ENCODE measurements at places on chromosomes 6 and 20. TPM values are rescaled to one million over a fixed set of nuclear protein-coding genes. Genes with fewer than 3 reads are reported as not detected.

DNA sequence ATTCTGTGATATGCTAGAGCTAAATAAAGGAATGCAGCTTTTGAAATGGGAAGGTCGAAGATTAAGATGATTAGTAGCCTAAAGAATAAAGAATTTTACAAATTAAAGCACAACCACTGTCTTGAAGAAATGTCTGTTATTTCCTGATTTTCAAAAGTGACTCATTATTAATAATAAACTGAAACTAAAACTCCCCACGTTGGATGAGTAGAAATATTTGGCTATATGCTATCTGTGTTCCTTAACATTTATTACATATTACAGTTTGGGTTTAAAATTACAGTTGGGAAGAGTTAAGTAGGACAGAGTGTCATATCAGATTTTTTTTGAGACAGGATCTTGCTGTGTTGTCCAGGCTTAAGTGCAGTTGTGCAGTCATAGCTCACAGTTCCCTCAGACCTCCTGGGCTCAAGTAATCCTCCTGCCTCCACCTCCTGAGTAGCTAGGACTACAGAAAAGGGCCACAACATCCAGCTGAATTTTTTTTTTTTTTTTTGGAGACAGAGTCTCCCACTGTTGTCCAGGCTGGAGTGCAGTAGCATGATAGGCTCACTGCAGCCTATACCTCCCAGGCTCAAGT is 47.1 kb downstream of the AKIRIN2 start:
- no peak for DNase-seq

LY6G6D gene
- not detected for total RNA-seq

GRCh38 chr6:78605909-78606446 is 261.4 kb upstream of the IRAK1BP1 start:
- no peak for DNase-seq

MCCD1 gene
- not detected for total RNA-seq

- DNase-seq = no peak
Measured at GRCh38 chr6:36280983-36281382, 11.1 kb downstream of the PNPLA1 start.

GRCh38 chr20:58511364-58511763 is 3.8 kb downstream of the APCDD1L start:
- DNase-seq = no peak

DNA sequence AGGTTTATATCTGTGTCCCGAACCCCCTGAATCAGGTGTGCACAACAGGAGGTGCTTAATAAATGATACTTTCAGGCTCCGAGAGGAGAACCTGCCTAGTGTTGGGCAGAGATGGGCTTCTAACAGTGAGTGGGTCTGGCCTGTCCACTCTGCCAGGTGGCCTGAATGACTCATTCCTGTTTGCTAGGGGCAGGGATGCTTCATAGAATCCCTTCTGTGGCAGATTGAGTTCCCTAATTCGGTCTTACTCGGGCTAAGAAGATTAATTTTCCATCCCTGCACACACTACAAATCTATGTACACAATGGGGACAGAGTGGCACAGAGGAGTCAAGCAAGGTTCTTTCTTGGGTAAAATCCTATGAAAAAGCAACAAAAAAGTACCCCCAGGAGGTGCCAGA is 19.8 kb downstream of the SDC4 start:
- DNase-seq = no peak

- DNase-seq = no peak
Measured at GRCh38 chr20:56736285-56736857, 107.3 kb downstream of the TFAP2C start.

LPA gene
- not detected for total RNA-seq

AURKA gene
- 83.6 TPM for total RNA-seq

GRCh38 chr6:27176523-27177484 is 70.7 kb upstream of the PRSS16 start:
- DNase-seq = peak; percentile 56

DNA sequence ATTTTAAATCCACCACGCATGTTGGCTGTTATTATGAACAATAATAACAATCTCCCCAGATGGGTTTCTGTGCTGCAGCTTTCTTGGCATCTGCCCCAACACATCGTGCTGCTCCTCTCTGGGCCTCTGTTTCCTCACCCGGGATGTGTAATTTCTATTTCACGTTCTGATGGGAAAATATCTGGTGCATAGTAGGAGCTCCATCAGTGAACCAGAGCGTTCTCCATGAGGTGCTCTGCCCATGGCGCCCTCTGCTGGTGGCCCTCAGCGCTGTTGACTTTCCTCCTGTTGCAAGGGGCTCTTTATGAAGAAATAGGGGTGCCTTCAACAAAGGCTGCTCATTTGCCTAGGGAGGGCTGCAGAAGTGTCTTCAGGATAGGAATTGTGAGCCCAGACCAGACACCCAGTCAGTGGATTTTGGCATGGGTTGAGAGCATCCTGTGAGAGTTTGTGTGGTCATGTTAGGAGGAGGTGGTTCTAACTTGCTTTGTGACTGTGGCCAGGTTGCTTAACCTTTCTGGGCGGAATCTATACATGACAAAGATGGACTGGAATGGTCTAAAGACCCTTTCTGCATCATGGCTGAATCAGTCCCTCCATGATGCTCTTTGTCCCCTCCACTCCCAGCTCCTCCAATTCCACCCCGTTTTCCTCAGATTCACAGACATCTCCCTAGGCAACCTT is 8.1 kb downstream of the SCRT2 start:
- peak; percentile 52 for DNase-seq

AIF1 gene
- 150 TPM for total RNA-seq

GRCh38 chr20:45867819-45868176 is 10.4 kb downstream of the ZSWIM3 start:
- no peak for DNase-seq

PKIB gene
- total RNA-seq = 0.52 TPM

ULBP1 gene
- 2.9 TPM for total RNA-seq

DNA sequence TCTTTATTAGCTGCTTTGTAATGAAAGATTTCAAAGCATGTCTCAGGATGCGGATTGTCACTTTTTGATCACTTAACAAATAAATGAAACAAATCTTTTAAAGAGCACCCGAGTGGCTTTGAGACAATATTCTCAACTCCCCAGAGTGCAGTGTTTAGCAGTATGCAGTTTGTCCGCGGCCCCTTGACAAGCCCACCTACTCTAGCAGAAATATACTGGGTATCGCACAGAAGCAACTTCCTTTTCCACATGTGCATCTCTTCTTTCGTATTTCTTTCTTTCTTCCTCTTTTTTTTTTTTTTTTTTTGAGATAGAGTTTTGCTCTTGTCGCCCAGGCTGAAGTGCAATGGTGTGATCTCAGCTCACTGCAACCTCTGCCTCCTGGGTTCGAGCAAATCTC is 84.5 kb upstream of the FAM184A start:
- DNase-seq = no peak

DNA sequence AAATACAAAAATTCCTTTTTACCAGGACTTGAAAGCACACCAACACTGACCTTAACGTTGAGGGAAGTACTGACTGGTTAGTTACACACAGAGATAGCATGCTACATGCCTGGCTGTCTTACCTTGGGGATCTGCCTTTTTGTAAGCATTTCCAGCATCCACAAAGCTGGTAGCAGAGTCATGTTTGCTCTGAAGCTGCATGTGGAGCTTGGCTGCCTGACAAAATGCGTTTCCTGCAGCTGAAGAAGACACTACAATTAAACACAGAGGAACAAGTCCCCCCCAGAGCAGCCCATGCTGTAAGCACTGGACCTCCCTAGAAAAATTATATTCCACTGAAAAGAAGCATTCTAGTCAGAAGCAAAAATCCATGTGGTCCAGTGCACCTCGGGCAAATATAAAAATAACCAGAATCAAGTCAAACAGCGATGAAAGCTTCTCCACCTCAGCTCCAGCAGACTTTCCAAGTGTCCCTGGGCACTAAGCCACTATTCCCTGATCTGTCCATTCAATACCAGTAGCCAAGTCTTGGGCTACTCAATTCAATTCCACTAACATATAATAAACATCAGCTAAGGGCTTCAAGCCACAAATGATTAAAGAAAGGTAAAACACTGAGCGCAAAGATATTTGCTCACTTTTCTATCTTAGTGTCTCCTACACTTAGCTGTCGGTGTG is 24.2 kb downstream of the NAPB start:
- DNase-seq = no peak

DNA sequence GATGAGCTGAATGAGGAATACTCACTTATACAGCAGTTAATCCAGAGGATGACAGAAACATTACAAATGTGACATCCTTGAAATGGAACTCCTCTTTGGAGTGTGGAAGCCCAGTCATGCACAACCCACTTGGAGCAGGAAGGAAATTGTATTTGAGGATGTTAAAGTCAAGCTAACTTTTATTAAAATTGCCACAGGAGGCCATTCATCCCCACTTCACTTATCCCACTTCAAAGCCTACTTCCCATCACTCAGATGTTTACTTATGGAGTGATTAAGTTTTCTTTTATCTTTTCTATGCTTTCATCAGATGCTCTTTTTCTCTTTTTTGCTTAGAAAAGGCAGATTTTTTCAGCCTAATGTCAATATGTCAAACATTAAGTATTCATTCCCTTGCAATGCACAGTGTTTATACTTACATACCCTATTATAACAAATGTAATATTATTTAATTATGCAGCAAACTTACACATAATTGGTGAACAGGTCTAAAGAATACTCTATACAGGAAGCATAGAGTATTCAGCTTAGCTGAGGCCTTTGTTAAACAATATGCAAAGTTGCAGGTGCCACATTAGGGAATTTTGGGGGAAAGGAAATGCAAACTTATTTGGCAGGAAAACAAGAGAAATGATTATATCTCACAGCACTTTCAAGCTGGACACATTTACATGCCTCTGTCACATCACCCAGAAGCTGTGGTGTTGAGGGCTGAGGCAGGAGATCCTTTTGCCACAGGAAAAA is 148.9 kb downstream of the KHDC1L start:
- no peak for DNase-seq

DNA sequence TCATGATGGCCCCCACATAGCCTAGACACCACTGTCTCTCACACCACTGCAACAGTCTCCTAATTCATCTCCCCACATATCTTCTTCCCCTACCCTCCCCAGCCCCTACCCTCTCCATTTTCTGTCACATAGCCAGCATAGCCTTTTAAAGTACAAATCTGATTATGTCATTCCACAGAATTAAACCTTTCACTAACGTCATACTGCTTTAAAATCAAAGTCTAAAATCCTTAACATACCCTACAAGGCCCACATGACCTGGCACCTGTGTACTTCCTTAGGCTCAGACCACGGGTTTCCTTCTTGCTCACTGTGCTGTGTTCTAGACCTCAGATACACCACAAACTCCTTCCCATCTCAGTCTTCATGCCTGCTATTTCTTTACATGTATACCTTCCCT is 5.9 kb downstream of the OSTM1 start:
- DNase-seq = peak; percentile 11

GRCh38 chr20:45032781-45033180 is 66.5 kb downstream of the STK4 start:
- DNase-seq = no peak

PIM1 gene
- 166 TPM for total RNA-seq

- no peak for DNase-seq
Measured at GRCh38 chr6:129264480-129265045, 381.6 kb downstream of the LAMA2 start.

GRCh38 chr20:25439328-25439727 is 31.9 kb downstream of the GINS1 start:
- no peak for DNase-seq

DNA sequence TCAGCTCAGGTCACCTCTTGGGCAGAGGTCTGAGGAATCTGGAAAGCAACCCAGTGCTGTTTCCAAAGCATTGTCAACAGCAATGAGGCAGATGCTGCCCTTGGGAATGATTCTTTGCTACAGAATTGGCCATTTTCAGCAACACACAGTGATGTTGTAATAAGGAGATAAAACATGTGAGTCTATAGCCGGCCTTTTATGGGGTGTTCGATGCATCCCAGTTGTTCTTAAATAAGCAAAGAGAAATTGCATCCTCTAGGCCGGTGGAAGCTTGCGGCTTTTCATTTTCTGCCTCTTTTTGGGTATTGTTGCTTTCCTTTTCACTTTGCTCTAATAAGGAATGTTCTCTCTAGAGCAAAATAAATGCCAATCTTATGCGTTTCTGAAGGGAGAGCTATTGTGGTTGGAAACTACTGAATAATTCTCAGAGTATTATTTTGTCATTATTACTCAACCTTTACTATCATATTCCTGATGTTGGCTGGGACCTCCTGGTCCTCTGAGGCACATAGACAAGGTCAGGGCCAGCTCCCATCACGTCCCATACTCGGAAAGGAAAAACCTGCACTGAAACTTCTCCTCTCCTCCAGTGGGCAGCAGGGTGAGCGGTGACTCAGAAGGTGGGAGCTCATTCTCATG is 214.2 kb downstream of the CDH26 start:
- DNase-seq = no peak

- DNase-seq = no peak
Measured at GRCh38 chr20:49347156-49347555, 69.3 kb upstream of the ZNFX1 start.

DNA sequence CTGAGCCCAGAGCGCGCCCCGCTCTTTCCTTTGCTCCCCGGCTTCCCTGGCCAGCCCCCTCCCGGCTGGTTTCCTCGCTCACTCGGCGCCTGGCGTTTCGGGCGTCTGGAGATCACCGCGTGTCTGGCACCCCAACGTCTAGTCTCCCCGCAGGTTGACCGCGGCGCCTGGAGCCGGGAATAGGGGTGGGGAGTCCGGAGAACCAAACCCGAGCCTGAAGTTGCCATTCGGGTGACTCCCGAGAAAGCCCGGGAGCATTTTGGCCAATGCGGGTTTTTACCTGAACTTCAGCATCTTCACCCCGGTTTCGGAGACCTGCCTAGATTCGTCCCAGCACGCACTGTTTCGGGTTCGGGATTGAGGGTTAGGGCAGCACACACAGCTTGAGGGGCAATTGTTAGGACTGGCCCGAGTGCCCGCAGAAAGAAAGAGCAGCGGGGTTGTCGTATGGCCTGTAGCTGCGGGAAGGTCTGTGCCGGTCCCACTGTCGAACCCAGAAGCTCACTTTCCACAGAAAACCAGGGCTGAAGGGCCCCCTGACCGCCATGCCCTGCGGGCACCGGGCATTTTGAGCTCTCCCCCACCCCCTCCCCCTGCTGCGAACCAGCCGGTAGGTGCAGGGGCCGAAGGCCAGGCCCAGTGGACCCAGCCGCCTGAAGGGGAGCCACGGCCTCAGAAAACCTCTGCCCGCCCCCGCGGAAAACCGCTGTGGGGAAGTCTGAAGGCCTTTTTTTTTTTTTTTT is 2.1 kb downstream of the FOXP4 start:
- DNase-seq = peak; percentile 69

- no peak for DNase-seq
Measured at GRCh38 chr20:62802026-62802712, 2.5 kb upstream of the OGFR start.

SUPT3H gene
- total RNA-seq = 13.6 TPM

DNA sequence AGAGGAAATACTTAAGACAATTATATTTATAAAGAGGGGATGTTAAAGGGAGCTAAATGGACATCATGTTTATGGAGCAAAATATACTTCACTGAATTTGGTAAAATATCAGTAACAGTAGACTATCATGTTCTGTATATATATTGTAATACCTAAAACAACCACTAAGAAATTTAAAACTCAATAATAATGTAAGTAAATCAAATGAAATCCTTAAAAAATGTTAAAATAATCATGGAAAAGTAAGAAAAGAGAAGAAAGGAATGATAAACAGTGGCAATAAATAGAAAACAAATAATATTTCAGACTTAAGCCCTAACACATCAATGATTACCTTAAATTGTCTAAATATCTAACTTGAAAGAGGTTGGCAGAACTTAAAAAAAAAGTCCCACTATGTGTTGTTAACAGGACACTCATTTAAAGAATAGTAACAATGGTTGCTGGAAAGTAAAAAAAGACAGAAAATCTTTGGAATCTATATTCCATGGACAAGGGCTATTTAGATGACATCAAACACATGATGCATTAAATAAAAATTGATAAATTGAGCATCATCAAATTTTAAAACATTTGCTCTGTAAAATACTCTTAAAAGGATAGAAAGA is 842.2 kb upstream of the MAP3K7 start:
- no peak for DNase-seq

DDR1 gene
- 13.7 TPM for total RNA-seq

Measured in activated naive CD8-positive, alpha-beta T cell treated with anti-CD3 and anti-CD28 coated beads for 36 hours (primary cell).